ENCODE measurements at places on chromosomes 16 and 17.

- no peak for DNase-seq
Observed at GRCh38 chr16:56286809-56287208, 95.5 kb downstream of the GNAO1 start.

GRCh38 chr16:12811441-12812383 lies 8.0 kb upstream of the CPPED1 start:
- no peak for DNase-seq

GRCh38 chr17:50201276-50201854 lies at the start of gene COL1A1:
COL1A1 (minus strand) TSS chr17:50201631; CDS start chr17:50201513, 118 bp downstream.
- no peak for DNase-seq

- no peak for DNase-seq
Observed at GRCh38 chr17:78101112-78101511, 27.4 kb downstream of the TMC6 start.

DNA sequence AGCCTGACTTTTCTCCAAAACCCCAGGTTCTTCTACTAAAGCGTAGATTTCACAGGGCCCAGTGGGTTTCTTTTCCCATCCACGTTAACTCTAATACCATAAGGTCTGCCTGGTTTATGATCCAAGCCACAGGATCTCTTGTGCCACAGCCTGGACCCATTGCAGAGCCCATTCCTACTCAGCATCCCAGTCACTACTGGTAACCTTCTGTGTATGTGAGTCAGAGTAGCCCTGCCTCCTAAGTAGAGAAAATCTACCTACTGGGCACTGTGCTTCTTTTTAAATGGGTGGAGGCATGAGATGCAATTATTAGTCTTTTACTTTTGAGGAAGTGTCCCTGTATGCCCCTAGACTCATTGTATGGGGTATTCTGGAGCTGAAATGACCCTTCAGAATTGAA lies 13.5 kb downstream of the CCL11 start:
- DNase-seq, result no peak

DNA sequence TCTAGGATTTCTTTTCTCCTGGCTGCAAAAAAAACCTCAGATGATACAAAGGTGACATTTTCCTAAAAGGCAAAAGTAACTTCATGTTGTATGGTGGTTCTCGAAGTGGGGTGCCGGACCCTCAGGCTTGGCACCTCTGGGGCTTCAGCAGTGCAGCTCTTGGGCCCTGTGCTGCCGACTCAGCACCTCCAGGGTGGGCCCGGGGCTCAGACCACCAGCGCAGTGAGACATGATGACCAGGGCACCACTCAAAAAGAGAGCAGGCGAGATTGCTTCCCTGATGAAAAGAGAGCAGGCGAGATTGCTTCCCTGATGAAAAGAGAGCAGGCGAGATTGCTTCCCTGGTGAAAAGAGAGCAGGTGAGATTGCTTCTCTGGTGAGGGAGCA lies 98.7 kb upstream of the ZNF750 start:
- no peak for DNase-seq

GRCh38 chr17:54536306-54536705 lies 364.3 kb upstream of the TOM1L1 start:
- no peak for DNase-seq

DNA sequence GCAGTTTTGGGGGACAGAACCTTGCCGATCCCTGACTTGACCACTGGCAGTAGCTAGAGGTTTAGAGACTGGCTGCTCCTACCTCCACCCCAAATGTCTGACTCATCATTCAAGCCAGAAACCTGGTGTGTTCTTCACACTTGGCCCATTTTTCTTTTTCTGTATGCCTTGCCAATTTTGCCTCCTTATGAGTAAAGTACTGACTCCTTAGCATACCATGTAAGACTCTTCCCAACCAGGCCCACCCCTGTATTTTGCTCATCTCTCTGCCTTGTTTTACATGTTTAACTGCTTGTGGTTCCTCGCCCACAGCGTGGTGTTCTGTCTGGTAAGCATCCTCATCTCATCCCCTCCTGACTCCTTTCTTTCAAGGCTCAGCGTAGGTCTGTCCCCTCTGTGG lies 37.9 kb downstream of the NUP88 start:
- DNase-seq, result no peak

DNA sequence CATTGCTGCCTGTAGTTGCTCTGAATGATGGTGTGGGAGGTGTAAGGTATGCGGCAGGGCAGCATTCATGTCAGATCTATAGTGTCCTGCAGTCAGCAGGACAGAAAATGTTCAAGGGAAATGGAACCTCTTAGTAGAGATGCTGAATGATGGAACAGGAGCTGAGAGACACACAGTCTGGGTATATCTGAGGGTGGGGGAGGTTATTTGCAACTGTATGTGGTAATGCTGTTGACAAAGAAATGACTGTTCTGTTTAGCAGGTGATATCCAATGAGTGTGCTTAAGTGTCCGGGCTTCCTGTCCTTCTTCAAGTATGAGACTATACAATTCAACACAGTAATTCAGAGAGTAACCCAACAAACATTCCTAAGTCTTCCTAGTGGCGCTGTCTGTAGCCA lies 46.6 kb downstream of the STH start:
- DNase-seq, result no peak

GRCh38 chr16:24294131-24294530 lies 38.0 kb downstream of the CACNG3 start:
- DNase-seq, result no peak

GRCh38 chr16:22098405-22099255 lies 6.3 kb downstream of the VWA3A start:
- peak; percentile 20 for DNase-seq

GRCh38 chr16:8355675-8356074 lies 234.6 kb downstream of the TMEM114 start:
- no peak for DNase-seq

DNA sequence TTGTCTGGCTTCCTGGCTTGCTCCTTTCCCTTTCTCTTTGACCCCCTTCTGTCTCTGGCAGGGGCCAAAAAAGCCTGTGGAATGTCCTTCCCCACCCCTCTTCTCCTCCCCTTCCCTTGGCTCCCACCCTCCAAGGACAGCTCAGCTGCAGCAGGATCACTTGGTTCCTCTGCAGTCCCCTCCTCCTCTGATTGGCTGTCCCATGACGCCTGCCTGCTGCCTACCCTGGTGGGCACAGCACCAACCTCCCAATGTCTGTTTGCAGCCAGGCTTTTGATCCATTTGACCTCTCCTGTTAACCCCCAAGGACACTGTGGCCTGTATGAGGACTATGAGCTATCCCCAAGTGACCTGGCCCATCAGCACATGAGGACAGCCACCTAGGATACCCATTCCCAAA lies 14.8 kb upstream of the MTMR4 start:
- DNase-seq, result no peak

- no peak for DNase-seq
Observed at GRCh38 chr17:81734405-81735263, 22.6 kb downstream of the SLC25A10 start.

DNA sequence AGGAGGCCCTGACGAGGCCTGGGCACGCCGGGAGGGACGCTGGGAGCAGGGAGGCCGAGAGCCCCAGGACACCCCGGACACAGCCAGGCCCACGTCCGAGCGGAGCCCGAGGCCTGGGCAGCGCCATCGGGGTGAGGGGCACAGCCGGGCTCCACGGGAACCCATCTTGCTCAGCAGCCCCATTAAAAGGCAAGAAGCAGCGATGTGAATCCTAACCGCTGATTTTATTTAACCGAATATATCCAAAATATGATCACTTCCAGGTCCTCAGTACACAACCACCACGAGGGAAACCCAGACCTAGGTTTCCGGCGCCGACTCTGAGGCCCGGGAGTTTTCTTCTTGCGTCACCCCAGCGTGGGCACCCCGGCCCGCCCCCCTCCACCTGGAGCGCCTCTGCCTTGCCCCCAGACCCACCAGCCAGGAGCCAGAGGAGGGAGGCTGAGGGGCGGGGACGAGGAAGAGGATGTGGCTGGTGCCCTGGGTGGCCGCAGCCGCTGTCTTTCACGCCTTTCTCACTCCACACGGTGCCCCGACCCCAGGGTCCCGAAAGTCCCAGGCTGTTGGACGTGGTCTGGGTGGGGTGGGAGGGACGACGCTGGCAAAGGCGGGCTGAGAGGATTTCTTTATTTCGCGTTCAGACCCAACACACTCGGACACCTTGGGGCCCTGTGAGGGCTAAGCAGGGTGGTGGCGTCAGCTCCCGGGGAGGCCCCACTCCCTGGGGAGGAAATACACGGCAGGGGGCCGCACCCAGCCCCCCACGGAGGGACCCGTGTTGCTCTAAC lies 568 bp upstream of the CCDC154 start:
- no peak for DNase-seq

DNA sequence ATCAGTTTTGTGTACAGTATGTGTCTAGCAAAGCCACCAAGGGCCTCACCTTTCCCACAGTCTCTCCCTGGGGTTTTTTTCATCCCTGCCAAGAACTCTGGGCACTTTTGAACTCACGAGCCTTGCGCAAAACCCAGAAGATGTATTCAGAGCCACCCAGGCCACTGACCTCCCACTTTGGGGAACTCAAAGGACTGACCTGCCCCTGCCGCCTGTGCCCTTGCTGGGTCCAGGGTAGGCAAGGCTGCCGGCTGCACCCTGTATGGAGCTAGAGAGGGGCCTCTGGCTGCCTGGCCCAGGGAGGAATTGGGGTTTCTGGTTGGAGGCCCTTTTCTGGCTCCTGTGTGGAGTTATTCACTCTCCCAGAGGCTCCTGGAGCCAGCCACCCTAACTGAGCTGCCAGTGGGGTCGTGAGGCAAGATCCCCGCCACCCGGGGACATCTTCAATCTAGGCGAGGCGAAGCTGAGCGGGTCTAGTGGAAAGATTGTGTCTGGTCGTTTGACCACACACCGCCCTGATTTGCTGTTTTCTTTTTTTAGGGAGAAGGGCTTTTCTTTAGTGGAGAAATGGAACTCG lies 1.9 kb downstream of the CDK5R1 start:
- no peak for DNase-seq

- DNase-seq, result no peak
Observed at GRCh38 chr16:60648290-60648689, 1387.9 kb downstream of the CDH8 start.

- no peak for DNase-seq
Observed at GRCh38 chr17:73182616-73183310, 10.1 kb upstream of the COG1 start.

- DNase-seq, result no peak
Observed at GRCh38 chr16:3576211-3576610, 992 bp downstream of the NLRC3 start.

DNA sequence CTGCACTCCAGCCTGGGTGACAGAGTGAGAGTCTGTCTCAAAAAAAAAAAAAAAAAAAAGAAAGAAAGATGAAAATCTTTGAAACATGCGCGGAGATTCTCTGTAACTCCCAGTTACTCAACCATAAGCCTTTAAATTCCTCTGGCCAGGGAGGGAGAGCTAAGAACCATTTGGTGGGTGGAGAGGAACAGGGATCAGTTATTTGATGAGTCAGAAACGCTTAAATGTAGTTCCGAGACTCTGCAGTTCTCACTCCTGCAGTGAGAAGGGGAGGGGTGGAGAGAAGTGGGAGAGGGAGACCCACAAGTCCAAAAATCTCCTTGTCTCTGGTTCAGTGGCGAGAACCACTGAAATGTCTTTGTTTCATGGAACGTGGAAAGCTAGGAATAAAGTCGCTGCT lies 266.7 kb downstream of the SOX9 start:
- peak; percentile 83 for DNase-seq

DNA sequence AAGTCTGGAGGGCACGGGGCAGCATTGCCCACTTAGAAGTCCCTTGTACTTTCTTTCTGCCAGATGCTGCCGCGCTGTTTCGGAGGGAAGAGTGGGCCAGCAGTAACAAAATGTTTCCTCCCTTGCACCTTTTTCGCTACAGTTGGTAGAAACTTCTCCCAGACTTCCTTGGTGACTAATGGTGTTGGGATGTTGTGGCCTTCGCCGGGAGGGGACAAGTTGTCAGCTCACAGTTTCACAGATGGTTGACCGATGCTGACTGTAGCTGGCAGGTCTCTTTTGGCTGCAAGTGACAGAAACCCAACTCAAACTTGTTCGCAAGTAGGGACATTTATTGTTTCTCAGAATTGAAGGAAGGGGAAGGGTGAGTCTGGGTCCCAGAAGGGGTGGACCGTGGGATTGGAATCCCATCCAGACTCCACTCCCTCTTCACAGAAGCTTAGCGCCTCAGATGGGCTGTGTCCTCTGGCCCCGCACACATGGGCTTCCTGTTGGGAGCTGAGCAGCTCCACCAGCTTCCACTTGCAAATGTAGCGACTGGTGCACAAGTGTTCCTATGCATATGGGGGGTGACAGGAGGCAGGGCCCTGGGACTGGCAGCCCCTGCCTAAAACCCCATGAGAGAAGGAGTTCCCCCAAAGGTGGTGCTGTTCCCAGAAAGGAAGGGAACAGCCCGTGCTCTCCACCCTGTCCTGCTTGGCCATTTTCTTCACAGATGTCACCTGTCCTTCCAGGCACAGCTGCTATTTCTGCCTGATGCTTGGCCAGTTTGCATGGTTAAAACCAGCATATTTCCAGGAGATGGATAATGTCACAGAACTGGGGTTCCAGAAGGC lies 30.9 kb upstream of the RPRML start:
- no peak for DNase-seq

DNA sequence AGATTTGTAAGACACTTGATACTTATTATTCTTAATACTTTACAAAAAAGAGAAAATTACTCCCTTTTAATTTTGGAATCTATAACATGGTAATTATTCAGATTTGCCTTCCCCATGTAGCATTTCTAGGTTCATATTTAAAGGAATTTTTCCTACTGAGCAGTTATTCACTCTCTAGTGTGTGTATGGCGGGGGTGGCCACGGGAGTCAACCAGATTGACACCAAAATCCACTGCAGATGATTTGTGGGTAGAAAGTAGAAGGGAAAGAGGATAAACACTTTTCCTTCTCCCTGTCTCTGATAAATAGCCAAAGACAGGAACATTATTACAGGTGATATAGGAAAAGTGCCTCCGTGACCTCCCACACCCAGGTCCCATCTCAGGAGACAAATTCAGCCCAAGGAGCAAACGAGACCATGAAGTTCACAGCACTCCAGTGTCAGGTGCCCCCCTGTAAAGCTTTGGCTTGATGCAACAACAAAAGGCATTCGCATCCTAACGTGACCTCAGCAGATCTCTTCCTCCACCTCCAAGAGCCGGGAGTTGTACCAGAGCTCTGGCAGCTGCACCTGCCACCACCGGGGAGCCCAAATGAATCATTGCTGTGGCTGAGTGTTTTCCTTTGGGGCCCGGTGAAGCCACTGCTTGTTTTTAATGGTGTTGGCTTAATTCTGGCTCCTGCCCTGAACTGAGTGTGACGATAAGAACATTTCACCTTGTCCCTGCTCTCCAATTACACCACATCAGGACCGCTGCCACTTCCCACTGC lies 92.7 kb upstream of the NOL11 start:
- DNase-seq, result no peak

DNA sequence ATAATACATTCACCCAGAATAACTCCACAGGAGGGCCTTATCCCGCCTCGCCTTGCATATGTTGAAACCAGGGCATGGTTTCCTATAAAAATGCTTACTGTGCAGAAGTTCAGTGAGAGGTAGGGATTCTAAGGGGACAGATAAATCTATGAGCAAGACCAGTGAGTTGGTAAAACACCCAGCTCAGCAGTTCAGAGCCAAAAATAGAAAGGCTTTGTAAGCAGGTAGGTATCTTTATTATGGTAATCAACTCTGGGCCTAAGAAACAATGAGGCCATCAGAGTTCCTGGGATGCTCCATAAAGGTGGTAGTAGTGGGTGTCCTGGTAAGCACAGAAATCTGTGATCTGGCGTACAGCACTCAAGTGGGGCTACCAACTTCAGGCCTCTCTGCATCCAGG lies 549.4 kb upstream of the CDH5 start:
- DNase-seq, result no peak

- no peak for DNase-seq
Observed at GRCh38 chr17:70138291-70138865, 31.0 kb upstream of the KCNJ2 start.

- no peak for DNase-seq
Observed at GRCh38 chr16:64478252-64478906, 643.5 kb downstream of the CDH11 start.

GRCh38 chr17:36885771-36886377 lies 51.4 kb upstream of the LHX1 start:
- no peak for DNase-seq
